Prostate gland (tissue), 2 donors: ENCODE measurements at places on chromosomes 6 and 20. TPM values are rescaled to one million over a fixed set of nuclear protein-coding genes. Genes with fewer than 3 reads are reported as not detected.
A peak's percentile ranks its signal among the peaks of the same experiment; 100 is the strongest.

DNA sequence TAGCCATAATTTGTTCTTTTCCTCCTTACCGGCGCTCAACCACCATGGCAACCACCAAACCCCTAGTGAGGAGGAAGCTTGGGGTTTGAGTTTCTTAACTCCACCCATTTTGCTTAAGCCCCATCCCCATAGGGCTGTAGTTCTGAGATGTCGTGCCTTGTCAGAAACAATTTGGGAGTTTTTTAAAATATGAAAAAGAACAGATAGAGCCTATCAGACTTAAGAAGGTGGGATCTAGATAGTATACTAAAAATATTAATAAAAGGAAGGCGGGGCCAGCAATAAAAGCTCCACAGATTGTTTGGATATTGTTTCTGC is 5.6 kb downstream of the BRD2 start:
- H3K4me3 ChIP-seq: peak overlapping the region; percentile 66
- H3K27ac ChIP-seq: peak overlapping the region; percentile 99
- H3K4me1 ChIP-seq: peaks cover 23% of the 10 kb centered on the region
- H3K36me3 ChIP-seq: peaks cover 20% of the 10 kb centered on the region

GRCh38 chr6:12327391-12327790 is 37.2 kb downstream of the EDN1 start:
- no peak for DNase-seq
- peaks cover 9% of the 10 kb centered on the region for H3K4me1 ChIP-seq
- no peak overlapping the region for H3K27ac ChIP-seq
- H3K27me3 ChIP-seq: no peaks in the 10 kb centered on the region

DNA sequence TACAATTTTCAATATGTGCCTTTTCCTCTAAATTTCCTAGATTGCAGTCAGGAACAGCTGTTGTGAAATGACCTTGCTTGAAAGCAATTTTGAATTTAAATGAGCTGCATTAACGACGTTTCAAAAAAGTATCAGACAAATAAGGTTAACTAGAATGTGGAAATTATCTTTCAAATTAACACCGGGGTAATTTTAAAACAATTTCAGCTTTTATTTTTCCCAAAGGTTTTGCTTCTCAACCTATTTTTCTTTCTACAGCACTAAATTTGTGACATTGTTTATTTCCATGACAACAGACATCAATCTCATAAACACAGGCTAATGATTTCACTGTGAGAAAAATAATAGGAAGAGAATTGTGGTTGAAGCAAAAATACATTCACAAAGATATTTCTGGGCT is 38.5 kb downstream of the COL12A1 start:
- no peaks in the 10 kb centered on the region for H3K4me1 ChIP-seq
- no peak overlapping the region for H3K4me3 ChIP-seq
- DNase-seq: no peak
- H3K36me3 ChIP-seq: no peaks in the 10 kb centered on the region
- no peaks in the 10 kb centered on the region for H3K27me3 ChIP-seq

- DNase-seq: peak; percentile 50
- no peaks in the 10 kb centered on the region for H3K4me1 ChIP-seq
- no peak overlapping the region for H3K4me3 ChIP-seq
- no peaks in the 10 kb centered on the region for H3K36me3 ChIP-seq
- H3K27me3 ChIP-seq: no peaks in the 10 kb centered on the region
- peak overlapping the region; percentile 70 for H3K27ac ChIP-seq
Observed at GRCh38 chr20:44572551-44573500, 9.6 kb upstream of the PKIG start.

TAGAP gene
- total RNA-seq: 4.8 TPM

MOXD1 gene
- 4.0 TPM for total RNA-seq

HS3ST5 gene
- total RNA-seq: not detected

KIFC1 gene
- 5.8 TPM for total RNA-seq

PPP1R3D gene
- total RNA-seq: 16.0 TPM

MTCH1 gene
- 269 TPM for total RNA-seq

MRPL2 gene
- 52.3 TPM for total RNA-seq

TMEM217 gene
- total RNA-seq: 0.50 TPM

HLA-DOB gene
- total RNA-seq: not detected
